NCI-H460 (cell line): ENCODE measurements at places on chromosomes 12 and 14.

- DNase-seq, result no peak
Observed at GRCh38 chr14:61381553-61381952, 60.2 kb downstream of the PRKCH start.

DNA sequence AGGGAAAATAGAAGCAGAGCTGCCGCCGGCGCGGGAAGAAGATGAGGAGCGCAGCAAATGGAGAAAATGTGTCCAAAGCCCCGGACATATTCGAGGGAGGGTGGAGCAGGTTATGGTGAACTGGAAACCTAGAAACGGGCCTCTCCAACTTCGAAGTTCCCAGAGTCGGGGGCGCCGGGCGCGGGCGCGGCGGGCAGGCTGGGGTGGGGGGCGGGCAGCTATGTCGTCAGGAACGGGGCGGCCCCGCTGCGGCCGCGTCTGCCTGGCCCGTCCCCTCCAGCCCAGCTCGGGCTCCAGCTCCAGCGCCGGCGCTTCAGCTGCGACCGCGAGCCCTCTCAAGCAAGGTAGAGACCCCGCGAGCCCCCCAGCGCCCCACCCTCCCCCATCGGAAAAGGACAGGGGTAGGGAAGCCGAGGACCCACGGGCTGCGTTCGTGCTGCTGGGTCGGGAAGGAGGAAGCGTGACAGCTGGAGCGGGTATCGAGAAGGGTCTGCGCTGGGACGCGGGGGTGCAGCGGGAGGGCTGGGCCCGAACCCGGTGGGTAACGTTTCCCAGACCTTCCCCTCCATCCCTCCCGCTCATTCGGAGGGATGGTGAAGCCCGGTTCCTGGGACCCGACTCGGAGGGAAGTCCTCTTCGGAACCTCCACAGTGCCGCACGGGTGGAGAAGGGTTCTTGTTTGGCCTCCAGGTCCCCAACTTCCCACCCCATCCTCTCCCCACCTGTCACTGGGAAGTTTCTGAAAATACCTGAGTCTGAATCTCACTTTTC, 1.0 kb downstream of the DGKA start:
- DNase-seq, result no peak

GRCh38 chr14:99247101-99247729, 24.8 kb downstream of the BCL11B start:
- DNase-seq, result no peak

- no peak for DNase-seq
Observed at GRCh38 chr12:2111826-2112225, 59.0 kb downstream of the CACNA1C start.

DNA sequence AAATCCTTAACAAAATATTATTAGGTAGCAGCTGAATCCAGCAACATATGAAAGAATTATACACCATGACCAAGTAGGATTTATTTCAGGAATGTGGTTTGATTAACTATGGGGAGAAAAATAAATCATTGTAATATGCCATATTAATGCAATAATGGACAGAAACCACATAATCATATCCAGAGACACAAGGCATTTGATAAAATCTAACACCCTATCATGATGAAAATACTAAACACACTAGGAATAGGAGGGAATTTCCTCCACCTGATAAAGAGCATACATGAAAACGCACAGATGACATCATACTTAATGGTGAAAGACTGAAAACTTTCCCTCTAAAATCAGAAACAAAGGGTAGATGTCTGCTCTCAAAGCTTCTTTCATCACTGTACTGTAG, 238.9 kb downstream of the PHLDA1 start:
- DNase-seq, result no peak

DNA sequence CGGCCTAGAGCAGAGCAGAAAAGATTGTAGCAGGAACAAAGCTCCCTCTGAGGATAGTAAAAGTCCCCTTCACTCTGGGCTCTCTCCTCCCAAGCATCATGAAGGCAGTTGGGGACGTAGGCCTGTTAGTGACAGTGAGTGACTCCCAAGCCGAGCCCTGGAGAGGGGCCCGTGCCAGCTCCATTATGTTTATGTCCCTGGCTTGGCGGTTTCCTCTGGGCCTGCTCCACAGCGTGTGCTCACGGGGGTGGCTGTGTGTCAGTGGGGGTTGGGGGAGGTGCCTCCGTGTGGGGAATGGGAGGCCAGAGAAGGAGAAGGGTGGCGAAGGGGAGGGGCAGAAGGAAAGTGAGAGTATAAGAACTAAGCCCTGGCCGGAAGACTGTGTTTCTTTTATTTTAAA, 170.0 kb upstream of the VASH1 start:
- no peak for DNase-seq

DNA sequence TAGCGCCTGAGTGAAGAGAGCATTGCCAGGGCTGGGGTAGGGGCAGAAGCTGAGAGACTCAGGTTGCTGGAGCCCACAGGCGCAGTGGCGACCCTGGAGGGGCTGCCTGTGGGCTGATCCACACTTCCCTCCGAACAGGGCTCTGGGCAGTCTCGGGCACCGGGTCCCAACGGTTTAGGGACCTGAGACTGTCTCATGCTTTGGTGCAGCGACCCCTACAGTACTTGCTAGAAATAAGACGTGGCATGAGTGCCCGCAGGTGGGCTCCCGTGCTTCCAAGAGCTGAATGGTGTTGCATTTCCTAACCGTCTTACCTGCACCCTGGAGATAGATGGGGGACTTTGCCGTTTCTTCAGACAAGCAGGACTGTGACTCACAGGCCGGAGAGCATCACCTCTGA, 57.4 kb downstream of the AACS start:
- DNase-seq, result no peak

GRCh38 chr12:22083167-22083566, 37.1 kb downstream of the CMAS start:
- DNase-seq, result peak; percentile 27

DNA sequence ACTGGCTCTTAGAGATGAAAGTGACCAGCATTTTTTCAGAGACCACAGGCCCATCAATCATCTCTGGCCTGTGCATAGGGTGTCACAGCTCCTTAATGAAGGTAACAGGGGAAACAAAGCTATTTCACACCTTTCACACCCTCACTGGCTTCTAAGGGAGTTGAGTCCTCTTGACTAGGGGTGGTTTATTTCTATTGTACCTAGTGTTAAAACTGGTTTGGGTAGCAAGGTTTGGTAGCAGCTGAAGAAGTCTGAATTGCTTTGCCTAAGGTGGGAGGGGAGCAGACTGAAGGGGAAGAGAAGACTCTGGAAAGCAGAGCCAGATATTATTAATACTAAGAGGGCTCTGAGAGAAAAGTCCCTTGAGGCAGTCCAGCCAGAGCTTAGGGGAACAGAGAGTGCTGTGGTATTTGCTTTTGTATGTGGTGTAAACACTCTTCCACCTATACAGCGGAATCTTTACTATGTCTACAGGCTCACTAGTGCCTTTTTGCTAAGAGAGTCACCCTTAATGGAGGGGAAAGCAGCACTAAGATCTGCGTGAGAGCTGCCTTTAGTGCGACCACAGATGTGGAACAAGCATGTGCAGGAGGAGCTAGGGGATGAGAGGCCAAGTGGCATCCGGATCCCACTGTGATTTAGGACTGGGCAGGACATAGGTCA, 95.8 kb downstream of the STXBP6 start:
- DNase-seq, result no peak

- no peak for DNase-seq
Observed at GRCh38 chr12:109617491-109617890, 43.9 kb downstream of the MVK start.

- no peak for DNase-seq
Observed at GRCh38 chr12:122116707-122117535, 38.4 kb downstream of the MLXIP start.

DNA sequence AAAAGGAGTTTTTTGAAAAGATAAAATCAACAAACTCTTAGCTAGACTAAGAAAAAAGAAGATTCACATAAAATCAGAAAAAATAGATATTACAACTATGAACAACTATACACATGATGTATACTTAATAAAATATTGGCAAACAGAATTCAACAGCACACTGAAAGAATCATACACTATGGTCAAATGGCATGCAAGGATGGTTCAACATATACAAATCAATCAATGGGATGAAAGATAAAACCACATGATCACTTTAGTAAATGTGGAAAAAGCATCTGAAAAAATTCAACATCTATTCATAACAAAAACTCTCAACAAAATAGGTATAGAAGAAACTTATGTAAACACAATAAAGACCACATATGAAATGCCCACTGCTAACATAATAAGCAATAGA, 84.5 kb upstream of the BBS10 start:
- DNase-seq, result no peak

DNA sequence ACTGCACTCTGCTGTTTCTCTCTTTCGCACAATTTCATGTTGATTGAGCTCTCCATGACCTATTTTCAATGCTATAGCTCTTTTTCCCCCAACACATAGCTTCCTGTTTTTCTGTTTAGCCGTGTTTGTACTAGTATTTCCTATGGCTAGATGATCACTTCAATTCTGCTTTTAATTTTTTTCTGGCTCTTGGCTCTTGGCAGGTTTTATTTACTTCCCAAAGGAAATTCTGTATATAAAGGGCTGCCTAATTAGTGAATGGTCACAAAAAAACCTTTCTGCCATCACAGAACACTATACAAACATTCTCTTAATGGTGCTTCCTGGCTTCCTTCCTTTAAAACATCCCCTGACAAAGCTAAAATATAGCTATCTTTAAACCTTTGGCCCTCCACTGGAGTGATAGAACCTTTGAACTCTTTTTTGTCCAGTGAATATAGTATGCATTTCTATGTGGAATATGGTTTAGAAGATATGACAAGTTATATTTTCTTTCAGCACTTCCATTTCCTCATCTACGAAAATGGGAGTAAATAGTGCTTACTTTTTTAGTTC, 88.2 kb downstream of the RASSF9 start:
- no peak for DNase-seq

DNA sequence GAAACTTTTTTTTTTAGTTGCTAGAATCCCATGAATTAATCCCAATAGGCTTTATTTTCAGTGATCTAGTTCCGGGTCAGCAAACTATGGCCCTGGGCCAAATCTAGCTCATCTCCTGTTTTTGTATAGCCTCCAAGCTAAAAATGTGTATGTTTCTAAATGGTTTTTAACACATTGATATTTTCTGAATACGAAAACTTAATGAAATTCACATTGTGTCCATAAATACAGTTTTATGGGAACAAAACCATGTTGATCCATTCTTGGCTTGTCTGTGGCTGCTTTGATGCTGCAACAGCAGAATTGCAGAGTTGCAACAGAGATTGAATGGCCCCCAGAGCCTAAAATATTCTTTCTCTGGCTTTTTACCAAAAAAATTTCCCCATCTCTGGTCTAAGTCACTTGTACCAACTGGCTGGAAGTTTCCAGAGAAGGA, 47.5 kb downstream of the ZNF664 start:
- no peak for DNase-seq

GRCh38 chr12:11725686-11726085, 76.2 kb downstream of the ETV6 start:
- no peak for DNase-seq

DNA sequence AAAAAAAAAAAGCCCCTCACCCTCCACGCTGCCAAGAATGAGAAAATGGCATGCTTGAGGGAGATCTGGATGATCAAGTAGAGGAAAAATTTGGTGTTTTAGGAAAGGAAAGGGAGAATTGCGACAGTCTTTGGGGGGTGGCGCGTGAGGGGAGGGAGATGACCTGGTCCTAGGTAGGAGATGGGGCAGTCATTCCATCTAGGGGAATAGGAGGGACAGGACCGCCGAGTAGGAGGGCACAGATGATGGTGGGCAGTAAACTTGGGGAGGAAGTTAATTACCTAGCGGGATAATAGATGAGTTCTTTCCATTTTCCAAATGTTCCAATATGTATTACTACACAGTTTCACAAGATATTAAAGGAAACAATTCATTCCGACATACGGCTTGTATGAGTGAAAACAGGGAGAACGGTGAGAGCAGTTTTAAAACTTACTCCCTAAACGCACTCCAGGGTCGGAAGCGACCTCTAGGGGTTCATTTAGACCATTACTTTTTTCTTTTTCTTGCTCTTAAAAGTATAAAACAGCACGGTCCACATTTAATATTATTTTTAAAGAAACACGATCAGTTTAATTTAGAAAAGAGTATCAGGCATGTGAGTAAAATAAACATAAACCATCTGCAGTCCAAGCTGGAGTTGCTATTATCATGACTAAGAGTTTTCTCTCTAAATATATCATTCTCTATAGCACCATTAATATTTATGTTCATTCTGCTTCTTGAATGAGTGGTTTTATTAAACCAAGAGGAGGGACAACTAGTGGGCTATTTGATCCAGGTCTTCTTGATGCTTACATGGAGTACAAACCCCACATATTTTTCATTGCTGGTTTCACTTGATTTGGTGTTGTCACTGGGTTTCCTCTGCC, 3.0 kb upstream of the FNTB start:
- peak; percentile 20 for DNase-seq

DNA sequence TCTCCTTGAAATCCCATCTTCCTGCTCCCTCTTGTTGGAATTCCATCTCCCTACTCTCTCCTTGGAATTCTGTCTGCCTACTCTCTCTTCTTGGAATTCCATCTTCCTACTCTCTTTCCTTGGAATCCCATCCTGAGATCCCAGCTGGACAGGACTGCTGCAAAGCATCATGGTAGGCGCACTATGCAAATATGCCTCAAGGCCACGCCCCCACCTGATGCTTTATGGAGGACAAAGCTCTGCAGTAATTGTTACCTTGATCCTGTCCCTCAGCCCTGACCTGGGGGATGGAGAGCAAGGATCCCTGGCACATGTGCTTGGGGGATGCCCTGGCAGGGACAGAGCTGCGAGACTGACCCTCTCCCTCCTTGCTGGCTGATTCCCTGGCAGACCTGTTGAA, 185.6 kb downstream of the TBX5 start:
- no peak for DNase-seq

DNA sequence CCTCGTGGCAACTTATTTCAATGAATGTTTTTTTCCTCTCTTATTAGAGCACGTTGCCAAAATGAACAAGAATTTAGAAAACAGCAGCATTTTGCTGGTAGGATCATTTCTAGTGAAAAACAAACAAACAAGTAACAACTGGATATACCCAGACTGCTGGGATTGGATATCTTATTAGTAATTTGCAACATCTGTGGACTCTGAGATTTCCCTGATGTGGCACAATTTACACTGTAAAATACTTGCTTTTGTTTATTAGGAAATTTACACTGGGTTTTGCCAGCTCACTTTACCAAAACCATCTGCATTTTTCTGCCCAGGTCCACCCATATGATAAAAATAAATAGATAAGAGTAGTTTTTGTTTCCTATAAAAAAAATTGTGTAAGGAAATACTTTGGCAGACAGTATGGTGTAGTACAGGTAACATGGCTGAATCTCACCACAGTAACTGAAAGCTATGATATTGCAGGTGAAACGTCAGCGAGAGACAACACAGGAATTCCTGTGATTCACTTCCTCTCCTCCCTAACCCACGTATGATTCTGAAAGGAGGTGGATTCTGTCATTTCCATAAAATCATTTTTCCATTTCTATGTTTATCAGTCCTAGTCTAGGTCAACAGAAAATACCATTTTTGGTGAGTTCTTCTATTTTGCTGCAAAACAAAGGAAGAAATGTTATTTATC, 176.2 kb upstream of the NOVA1 start:
- DNase-seq, result no peak
